ENCODE measurements at places on chromosomes 12 and 14. TPM values are rescaled to one million over a fixed set of nuclear protein-coding genes. Genes with fewer than 3 reads are reported as not detected.

DNA sequence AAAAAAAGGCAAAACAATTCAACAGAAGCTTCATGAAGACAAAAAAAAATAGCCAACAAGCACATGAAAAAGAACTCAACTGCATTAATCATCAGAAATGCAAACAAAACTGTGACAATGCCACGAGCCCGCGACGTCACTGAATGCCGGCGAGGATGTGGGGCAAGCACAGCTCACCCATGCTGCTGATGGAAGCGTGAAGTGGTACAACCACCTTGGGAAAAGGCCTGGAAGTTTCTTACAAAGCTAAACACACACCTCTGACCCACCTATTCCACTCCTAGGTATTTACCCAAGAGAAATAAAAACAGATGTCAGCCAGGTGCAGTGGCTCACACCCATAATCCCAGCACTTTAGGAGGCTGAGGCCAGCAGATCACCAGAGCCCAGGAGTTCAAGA, 10.5 kb downstream of the BTBD6 start:
- no peak for DNase-seq

- no peak for DNase-seq
Observed at GRCh38 chr14:32707742-32708500, 230.8 kb upstream of the NPAS3 start.

DNA sequence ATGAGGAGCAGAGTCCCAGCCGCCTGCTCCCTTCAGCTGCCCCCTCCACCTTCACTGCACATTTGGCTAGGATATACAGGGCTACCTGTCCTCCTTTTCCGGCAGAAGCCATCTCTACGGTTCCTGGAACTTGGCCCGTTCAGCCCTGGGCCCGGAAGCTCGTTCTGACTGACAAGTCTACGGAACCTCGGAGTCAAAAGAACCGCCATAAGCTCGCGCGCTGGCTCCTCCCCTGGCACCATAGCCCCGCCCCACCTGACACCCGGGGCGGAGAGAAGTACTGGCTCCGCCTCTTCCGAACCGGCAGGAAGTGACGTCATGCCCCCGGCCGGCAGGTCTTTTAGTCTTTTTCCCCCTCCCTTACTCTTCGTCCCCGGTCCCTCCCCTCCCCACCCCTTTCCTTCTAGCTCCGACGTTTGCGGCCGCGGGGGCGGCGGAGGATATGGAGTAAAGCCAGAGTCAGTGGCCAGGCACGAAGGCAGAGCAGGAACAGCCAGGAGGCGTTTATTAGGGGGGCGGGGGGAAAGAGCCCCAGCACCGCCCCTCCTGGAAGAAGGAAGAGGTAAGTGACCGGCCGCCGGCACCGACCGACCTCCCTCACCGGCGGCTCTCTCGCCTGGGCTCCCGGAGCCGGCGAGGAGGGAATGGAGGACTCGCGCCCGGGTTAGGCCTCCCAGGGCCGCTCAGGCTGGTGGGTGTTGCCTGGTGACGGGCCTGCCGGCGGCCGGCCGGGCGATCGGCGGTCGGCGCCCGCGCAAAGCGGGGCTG, at the start of the genes DEPDC4 and SCYL2:
TSS of gene DEPDC4 (minus strand) at position 245 of the 768 bp plus-strand sequence. CDS start at position 242, 3 bp downstream.
TSS of gene SCYL2 (plus strand) at position 343 of the 768 bp plus-strand sequence. CDS start 15,794 bp downstream, outside the sequence.
- DNase-seq = peak; percentile 98

GRCh38 chr12:12939888-12940287, 12.1 kb downstream of the GPRC5D start:
- DNase-seq = no peak

DNA sequence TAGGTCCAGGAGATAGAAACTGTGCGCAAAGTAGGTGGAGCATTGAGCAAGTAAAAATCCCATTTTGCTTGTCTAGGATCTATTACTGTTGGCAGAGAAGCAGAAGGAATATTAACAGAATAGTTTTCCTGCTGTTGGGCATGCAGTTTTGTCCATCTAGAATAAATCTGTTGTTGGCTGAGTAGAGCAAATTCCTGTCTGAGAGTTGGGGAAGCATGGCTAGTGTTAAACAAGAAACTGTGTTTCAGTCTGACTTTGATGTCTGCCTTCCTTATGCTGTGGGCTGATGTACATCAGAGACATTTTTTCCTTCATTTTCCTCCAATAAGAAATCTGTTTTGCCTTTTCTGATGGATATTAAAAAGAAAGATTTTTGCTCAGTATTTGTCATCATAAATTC, 98.2 kb downstream of the RAD52 start:
- no peak for DNase-seq

DNA sequence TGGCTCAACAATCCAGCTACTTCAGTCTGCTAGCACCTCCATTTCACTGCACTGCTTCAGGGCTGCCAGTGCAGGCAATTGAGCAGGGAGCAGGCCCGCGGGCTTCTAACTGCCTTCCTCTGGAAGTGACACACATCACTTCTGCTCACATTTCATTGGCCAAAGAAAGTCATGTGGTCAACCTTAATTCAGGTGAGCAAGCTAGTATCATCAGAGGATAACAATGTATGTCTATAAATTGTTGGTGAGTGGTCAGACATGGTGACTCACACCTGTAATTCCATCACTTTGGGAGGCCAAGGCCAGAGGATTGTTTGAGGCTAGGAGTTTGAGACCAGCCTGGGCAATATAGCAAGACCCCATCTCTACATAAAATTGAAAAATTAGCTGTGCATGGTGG, 22.3 kb upstream of the CHGA start:
- no peak for DNase-seq

DNA sequence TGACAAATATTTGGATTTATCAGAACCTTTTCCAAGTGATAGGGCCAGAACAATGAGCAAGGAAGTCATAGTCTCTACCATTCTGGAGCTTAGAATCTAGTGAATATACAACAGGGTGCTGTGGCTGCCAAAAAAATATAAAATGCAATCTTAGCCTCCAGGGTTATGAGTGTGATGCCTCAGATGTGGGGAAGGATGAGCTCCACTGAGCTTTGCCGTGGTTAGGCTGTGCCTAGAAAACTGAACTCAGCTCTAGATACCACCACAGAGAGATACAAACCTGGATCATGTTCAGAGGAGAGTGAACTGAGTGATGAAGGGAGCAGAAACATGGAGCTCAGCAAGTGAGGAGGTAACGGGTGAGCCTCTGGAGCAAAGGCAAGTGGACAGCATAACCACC, 138.1 kb upstream of the HIF1A start:
- DNase-seq = no peak

GRCh38 chr14:61640158-61641136, 54.9 kb upstream of the HIF1A start:
- peak; percentile 28 for DNase-seq

GRCh38 chr12:12660201-12660600, 35.8 kb downstream of the GPR19 start:
- no peak for DNase-seq

DNA sequence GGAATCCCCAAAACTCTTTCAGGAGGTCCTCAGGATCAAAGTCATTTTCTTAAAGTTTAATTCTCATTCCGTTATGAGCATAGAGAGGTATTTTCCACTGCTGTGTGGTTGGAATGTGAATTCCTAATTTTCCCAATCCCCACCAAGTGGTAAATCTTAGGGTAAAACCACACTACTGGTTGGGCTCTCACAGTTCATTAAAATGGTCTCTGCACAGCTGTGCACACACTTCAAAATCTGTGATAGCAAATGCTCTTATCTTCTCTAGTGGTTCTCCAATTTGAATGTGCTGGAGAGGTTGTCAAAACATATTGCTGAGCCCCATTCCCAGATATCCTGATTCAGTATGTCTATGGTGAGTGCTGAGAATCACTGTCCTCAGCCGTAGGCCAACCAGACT, 189.1 kb downstream of the BMP4 start:
- DNase-seq = no peak

- no peak for DNase-seq
Observed at GRCh38 chr14:61395115-61395725, 73.8 kb downstream of the PRKCH start.

DNA sequence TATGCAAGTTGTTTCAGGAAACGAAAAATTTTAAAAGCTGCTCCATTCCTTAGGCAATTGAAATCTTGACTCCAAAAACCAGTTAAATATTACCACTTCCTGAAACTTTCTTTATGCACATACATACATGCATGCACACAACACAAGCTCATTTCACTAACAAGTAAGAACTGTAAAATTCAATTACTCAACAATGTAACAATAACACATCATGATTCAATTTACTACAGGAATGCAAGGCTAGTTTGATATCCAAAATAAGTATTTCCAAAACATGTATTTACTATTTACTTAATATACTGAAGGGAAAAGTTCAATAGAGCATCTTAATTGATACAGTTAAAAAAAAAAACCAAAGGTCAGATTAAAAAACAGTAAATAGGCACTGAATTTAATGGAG, 19.6 kb downstream of the NAP1L1 start:
- no peak for DNase-seq

Gene SRGAP1
- 12.2 TPM for total RNA-seq

Gene PARPBP
- 4.9 TPM for total RNA-seq

Gene TUNAR
- not detected for total RNA-seq

Gene TAS2R8
- not detected for total RNA-seq

Gene TPPP2
- total RNA-seq = 2.3 TPM

All from mucosa of descending colon (tissue), 3 donors.